ENCODE measurements at places on chromosomes 16 and 17.

GRCh38 chr17:61406971-61407911, 7.6 kb downstream of the TBX2 start:
- no peak for DNase-seq

DNA sequence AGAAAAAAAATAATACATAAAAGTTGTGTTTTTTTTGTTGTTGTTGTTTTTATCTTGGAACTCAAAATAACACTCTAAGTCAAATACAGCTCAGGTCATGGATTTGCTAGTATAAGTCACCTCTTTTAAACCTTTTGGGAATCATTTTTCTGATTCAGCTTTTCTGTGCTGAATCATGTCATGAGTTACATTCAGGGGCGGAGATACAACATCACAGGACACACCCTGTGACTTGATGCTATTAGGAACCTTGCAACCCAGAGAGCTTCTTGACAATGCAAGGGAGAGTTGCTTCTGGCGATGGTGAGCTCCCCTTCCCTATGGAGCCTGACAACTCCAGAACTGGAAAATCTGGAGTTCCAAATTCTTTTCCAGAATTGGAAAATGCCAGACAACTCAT, 358.3 kb upstream of the C16orf82 start:
- no peak for DNase-seq

GRCh38 chr17:2040942-2041560, 771 bp upstream of the OVCA2 start:
- DNase-seq: no peak

DNA sequence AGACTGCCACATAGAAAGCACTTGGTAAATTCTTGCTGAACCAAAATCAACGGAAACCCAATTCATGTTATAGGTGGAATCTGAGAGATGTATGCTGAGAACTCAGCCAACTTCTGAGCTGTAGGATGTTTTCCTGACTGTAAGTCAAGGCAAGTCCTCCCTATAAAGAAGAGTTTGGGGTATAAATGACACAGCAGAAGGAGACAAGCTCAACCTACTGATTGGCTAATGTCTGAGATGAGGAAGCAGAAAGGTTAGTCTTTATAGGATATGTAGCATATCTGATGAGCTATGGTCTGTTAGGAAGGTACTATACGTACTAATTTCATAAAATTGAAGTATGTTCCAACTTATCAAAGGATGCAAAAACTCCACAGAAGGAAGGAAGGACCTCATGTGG, 99.5 kb downstream of the XYLT1 start:
- DNase-seq: no peak

DNA sequence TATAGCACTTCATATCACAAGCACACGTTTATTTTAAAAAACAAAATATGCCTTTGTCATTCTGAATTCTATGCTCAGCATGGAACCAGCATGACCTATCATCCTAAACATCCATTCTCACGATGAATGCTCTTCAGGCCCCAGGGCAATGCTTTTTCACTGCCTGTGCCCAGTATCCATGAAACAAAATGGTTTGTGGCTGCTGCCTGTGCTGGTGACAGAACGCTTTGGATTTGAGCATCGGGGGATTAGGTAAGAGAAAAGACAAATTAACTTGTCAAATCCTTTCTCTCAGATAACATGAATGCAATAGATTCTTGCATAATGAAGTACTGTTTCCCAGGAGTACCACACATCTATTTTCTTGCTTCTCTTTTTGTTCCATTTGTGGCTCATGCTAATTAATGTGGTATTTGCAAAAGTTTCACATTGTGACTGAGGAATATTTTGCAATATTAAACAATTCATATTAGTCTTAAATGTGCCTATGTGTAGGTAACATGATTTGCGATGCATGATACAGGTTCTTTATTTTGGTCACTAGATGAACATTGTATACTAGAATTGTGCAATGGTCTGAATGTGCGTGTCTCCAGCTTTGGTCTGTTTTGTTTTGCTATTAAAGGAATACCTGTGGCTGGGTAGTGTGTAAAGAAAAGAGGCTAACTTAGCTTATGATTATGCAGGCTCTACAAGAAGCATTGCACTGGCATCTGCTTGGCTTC, 25.8 kb upstream of the SRSF1 start:
- no peak for DNase-seq

DNA sequence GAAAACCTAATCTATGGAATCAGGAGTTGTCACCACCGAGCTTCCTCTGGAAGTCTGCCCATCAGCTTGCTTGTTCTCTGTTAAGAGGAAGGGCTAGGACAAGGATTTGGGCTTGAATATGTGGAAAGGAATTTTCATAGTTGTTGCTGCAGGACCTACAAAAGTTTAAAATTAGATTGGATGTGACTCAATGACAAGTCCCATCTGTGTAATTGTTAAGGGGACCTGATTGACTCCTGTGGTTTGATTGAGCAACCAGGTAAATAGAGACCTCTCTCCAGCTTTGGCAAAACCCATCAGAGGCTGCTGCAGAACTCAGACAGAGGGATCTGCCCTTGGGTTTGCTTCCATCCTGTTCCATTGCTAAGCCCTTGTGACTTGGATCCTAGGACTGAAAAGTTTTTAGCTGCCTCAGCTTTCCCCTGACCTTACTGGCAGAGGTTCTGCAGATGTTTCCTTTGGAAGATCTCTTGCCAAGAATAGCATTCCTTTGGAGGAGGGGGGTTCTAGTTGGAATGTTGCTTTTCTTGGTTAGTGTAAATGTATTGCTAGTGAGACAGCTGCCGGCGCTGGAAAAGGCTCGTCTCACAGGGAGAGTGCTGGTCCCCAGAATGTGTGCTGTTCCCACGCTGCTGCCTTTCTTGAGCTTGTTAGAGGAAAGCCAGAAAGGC, 50.0 kb downstream of the SF3B3 start:
- no peak for DNase-seq

- no peak for DNase-seq
These were observed 17.8 kb downstream of the SMARCE1 start for GRCh38 chr17:40629842-40630241.

- DNase-seq: no peak
These were observed 163.7 kb downstream of the MAF start for GRCh38 chr16:79436885-79437284.

DNA sequence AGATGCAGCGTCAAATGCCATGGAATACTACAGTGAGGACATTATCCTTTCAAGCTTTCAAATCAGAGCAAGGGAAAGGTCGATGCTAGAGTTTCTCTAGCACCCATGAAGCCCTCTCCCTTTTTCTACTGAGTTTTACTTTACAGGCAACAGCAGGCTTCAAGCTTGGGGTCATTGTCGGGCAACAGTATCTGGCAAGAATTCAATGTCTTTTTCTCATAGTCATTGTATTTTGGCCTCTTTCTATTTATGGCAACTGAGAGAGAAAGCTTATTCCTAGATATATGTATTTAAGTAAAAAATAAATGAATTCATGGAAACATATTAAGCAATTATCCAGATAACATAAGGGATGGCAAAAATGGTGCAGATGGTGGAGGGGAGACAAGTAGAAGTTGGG, 364 bp upstream of the CETP start:
- no peak for DNase-seq

- DNase-seq: no peak
These were observed 2.5 kb downstream of the KIF1C start for GRCh38 chr17:5000237-5000639.

- DNase-seq: peak; percentile 52
These were observed 49.7 kb downstream of the TUBD1 start for GRCh38 chr17:59842901-59843652.

DNA sequence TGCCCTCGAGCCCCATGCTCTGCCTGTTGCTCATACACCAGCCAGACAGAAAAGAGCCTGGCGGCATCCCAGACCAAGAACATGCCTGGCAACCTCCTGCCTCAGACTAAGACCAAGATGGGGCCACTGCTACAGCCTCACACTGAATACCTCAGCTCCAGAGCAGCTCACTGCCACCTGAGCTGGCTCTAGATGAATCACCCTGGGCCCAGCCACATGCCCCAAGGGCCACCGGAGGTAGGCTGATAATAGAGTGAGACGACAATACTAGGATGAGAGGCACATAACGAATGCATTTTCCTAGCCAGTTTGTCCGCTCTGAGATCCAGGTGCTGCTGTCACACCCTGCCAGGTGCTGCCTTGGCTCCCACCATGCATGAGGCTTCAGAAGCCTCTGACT, 13.0 kb downstream of the PIP4K2B start:
- DNase-seq: no peak

- DNase-seq: no peak
These were observed 214.6 kb downstream of the CCDC182 start for GRCh38 chr17:57530508-57530907.

DNA sequence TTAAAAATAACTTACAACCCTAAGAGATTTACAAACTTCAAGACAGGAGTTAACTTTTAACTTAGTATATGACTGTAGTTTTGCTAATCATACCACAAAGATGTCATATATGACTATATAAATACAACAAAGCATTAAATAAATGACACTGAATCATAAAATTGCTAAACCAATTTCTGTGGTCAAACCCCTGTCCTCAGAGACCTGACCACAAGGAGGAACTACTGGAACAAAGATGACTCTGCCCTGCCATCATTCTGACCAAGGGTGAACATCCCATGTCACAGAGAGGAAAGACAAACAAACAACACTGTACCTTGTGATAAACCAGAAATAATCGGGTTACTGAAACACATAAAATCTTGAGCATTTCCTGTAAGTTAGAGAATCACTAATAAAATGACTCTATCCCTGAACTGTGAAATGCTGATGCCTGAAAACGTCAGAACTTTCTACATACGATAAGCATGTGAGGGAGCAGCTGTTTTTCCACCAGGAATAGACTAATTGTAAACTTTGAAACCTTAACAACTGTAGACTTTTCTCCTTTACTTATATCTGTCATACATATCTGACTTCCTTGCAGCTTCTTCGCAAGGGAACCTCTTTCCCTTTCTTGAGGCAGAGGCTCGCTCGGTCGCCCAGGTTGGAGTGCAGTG, 47.9 kb downstream of the WDR59 start:
- no peak for DNase-seq

GRCh38 chr16:56861092-56861610, 3.9 kb upstream of the SLC12A3 start:
- no peak for DNase-seq

- no peak for DNase-seq
These were observed 23.7 kb downstream of the ARSG start for GRCh38 chr17:68314916-68315535.

- DNase-seq: no peak
These were observed 249.1 kb downstream of the GRIN2A start for GRCh38 chr16:9932919-9933653.

DNA sequence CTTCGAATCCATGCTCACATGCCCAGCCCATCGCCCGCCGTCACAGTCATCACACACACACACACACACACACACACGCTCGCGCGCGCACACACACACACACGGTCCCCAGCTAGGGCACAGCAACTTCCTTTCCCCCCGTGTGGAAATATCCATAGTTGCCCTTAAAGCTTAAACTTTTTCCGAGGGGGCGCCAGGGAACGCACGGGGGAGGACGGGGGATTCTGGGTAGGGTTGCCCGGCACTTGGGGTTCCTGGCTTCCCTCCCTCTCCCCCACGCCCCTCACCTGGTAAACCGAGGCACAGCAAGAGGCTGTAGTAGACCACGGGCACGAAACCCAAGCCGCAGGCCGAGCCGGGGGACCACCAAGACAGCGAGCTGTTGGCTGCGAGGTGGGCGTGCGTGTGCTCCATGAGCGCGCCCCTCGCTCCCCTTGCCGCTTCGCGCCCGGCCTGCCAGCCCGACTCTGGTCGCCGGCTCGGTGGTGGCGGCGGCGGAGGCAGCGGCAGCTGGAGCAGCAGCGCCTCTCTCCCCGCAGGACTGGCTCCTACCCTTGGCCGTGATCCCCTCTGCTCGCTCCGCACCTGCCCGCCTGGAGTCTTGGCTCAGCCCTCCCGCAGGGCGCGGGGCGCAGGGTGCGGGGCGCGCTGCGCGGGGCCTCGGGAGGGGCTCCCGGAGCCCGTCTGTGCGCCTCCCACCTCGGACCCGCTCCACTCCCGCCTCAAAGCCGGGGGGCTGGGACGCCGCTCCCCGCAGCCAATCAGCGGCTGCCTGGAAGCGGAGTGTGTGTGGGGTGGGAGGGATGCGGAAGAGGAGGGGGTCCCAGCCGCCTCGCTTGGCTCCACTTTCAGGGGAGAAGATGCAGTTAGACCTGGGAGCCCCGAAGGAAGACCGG, at the start of gene GPR139:
Gene GPR139 (minus strand): TSS at position 688 of the 896 bp plus-strand sequence. CDS start 274 bp downstream, at position 414.
- no peak for DNase-seq

DNA sequence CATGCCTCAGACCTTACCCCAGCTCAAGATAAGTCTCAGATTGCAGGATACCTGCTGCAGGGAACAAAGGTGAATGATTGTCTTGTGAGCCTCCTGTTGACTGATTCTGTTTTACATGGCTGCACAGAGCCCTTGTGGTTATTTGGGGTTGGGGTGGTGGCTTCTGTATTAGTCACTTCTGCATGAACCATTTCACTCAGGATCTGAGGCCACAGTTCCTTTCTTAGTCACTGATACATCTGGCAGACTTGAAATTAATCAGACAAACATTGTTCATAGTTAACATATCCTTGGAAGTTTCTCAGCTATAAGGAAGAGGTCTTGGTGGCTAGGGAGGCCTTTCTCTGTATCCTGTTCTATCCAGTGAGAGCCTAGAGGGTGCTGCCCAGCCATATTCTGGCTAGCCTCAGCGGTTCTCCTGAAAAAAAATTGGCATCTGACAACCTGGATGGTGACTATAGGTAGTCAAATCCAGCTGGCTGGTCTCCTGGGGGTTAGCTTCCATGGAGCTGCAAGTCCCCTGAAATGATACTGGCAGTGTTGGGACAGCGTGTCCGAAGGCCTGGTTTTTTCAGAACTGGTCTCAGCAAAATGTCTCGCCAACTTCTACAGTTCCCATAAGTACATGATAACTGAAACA, 8.4 kb upstream of the PLK1 start:
- no peak for DNase-seq

DNA sequence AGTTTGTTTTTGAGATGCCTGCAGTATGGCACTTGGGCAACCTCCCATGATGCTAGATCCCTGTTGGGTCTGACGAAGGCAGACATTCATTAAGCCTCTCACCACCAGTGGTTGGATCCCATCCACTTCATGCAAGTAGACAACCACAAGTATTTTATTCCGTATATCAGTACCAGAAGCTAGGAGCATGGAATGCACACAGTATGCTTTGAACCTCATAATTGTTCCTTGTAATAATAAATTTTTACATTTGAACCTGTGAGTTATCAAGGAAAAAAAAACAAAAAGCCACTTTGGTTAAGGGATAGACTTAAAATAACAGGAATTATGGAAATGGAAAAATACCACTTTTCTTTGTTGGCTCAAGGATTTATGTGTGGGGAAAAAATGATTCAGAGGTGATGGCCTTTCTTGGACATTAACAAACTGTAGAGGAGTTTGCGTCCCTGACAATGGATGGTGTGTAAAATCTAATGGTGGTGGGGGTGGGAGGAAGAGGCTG, 107.1 kb upstream of the KCNJ16 start:
- DNase-seq: no peak

DNA sequence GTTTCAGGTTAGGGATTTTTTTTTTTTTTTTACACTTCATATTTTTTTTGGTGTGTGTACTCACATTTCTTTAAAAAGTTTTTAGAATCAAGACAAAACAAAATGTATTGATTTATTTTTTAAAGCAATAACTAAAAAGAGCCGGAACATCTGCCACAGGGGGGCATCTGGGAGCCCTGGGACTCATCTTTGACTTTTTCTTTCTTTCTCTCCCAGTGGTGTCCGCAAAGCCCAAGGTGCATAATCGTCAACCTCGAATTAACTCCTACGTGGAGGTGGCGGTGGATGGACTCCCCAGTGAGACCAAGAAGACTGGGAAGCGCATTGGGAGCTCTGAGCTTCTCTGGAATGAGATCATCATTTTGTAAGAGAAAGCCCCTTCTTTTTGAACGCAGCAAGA, 36.3 kb downstream of the WWP2 start:
- DNase-seq: no peak

GRCh38 chr17:4623249-4623648, 18.2 kb downstream of the ALOX15 start:
- no peak for DNase-seq

GRCh38 chr17:35103271-35103670, 16.4 kb downstream of the RAD51D start:
- no peak for DNase-seq
